ENCODE measurements at places on chromosomes 13 and 19. TPM values are rescaled to one million over a fixed set of nuclear protein-coding genes. Genes with fewer than 3 reads are reported as not detected.

Gene CRTC1
- 3.2 TPM for total RNA-seq

Gene NDUFB7
- 116 TPM for total RNA-seq

Gene AMER2
- total RNA-seq: not detected

Gene CEACAM20
- not detected for total RNA-seq

Gene TEX29
- not detected for total RNA-seq

Gene IZUMO2
- total RNA-seq: not detected
